Amygdala (tissue), 56 donors: ENCODE measurements at places on chromosomes 3 and 15.

DNA sequence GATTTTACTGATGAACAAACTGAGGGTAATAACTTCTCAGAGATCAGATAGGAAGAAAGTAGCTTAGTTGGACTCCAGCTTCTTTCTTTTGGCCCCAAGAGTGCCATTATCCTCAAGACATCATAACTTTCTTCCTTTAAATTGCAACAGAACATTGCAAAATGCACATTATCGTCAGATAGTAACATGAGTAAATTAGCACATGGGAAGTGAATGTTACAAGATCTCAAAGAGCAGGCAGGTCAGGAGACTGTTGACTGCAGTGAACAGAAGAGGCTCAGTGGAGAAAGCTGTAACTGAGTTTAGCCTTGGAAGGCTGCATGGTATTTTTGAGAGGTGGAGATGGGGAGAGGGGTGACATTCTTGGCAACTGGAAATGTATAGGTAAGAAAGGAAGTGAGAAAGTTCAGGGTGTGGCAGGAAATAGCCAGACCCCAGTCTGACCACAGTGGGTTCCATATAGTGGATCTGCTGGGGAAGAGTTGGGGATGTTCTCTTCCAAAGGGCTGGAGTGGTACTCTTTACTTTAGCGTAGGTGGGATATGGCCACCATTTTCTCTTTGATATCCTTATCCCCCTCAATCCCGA, 307.7 kb downstream of the RPLP1 start:
- DNase-seq = no peak

DNA sequence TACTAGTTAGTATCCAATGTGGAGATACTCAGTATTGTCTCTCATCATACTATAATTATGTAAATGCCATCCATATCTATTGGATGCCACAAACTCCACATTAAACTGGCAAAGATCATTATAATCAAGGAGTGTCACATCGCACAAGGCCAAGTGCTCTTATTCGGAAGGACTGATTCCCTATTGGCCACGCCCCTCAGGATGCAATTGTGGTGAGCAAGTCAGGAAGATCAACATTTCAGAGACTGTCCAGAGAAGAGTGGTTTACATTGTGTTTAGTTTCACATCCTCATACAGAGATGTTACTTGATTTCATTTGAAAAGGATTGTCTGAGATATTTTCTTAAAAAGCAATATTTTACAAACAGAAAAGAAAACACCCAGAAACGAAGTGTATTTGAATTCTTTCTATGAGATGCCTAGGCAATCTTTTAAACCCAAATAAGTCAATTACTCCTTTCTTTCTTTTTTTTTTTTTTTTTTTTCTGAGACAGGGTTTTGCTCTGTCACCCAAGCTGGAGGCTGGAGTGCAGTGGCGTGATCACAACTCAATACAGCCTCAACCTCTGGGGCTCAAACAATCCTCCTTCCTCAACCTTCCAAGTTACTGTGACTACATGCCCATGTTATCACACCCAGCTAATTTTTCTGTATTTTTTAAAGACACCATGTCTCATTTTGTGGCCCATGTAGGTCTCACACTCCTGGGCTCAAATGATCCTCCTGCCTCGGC, 369.1 kb downstream of the RBMS3 start:
- no peak for DNase-seq

DNA sequence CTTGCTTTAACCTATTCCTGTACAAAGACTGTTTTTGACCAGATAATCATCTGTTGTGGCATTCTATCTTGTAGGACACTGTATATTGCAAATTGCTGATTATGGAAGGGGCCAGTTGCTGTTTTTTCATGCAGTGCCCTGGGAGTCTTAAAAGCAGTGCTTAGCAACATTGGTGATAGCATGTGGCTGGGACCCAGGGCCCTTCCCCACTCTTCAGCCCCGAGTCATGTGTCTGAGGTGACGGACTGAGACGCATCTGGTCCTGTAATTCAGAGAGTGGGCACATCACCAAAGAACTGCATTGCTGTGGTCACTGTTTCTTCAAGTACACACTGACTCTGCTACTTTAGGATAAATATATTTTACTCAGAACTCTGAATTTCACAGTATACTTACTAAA, 63.4 kb downstream of the SNRK start:
- no peak for DNase-seq

DNA sequence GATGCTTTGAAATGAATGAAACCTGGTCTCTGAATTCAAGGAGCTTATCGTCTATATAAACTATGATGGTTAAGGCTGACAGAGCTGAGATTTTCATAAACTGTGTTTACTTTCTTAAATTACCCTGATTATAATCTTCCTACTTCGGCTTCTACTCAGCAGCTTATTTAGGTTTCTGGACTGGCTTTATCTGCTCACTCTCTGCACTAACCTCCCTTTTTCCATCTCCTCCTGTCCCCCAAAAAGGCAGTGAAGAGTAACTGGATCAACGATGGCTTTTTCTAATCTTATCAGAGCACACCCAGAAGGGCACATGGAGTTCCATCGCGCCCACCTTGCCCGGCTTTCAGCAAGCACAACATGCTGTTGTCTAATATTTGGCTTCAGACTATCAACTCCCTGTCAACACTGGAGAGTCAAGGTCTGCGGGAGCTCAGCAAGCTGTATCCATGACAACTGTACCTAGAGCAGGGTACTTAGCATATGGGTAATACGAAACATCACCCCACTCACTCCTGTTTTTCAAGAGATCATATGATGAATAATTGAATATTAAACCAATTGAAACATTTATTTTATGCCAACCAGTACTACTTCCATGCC, 417.3 kb downstream of the GABRB3 start:
- no peak for DNase-seq

- no peak for DNase-seq
These were observed 138.2 kb downstream of the EPHA3 start for GRCh38 chr3:89245612-89246011.

DNA sequence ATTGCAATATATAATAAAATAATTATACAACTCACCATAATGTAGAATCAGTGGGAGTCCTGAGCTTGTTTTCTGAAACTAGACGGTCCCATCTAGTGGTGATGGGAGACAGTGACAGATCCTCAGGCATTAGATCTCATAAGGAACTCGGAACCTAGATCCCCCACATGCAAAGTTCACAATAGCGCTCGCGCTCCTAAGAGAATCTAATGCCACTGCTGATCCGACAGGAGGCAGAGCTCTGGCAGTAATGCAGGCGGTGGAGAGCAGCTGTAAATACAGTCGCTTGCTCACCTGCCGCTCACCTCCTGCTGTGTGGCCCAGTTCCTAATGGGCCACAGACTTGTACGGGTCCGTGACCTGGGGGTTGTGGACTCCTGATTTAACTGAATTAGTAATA, 87.8 kb downstream of the P3H2 start:
- DNase-seq = no peak

DNA sequence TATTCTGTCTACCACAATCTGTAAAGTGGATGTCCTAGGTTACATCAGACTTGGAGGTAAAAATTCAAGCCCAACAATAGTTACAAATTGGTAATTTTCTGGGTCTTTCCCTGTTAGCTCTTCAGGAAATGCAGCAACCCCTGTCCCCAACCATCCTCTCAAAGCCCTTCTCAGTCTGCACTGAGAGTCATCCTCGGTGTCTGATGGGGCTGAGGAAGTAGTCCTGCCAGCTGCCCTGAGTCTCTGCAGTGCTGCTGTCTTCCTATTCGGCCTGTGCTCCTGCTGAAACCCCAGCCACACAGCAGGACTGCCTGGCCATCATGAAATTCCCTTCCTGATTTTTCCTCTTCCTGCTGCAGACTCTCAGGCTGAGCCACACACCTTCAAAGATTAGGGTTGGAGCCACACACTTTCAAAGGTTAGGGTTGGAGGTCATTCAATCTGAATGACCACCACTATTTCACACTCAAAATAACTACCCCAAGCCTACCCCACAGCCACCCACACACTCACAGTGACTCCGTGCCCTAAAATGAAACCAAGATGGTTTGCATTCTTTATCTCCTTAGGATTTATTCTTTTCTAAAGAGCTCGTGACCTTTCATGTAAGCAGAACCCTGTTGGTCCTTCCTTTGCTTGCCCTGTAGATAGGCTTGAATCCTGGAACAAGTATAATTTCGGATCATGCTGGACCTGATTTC, 17.6 kb downstream of the TRIM42 start:
- no peak for DNase-seq

GRCh38 chr15:79881254-79881653, 15.6 kb downstream of the MTHFS start:
- DNase-seq = no peak

DNA sequence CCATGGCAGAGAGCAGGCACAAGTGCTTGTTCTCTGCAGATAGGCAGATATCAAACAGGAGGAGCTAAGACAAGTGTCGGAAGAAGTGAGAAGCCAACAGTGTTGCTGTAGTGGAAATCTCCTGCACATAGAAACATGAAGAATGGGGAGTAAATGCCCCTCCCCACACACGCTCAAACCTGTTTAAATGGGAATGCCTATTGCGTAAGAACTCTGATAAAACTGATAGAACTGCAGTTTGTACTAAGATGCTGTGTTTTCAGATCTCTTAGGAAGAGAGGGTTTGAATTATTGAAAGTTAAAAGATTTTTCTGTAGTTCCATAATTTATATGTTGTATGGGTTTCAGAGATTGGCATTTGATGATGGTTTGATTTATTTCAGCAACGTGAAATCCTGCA, 19.6 kb downstream of the EIF2AK4 start:
- DNase-seq = no peak
